Stimulated activated CD4-positive, alpha-beta T cell treated with anti-CD3 and anti-CD28 coated beads, Interleukin-4, amount 100 ng/mL, for 1 hour (primary cell): ENCODE measurements at places on chromosomes 4 and X.
A peak's percentile ranks its signal among the peaks of the same experiment; 100 is the strongest.

DNA sequence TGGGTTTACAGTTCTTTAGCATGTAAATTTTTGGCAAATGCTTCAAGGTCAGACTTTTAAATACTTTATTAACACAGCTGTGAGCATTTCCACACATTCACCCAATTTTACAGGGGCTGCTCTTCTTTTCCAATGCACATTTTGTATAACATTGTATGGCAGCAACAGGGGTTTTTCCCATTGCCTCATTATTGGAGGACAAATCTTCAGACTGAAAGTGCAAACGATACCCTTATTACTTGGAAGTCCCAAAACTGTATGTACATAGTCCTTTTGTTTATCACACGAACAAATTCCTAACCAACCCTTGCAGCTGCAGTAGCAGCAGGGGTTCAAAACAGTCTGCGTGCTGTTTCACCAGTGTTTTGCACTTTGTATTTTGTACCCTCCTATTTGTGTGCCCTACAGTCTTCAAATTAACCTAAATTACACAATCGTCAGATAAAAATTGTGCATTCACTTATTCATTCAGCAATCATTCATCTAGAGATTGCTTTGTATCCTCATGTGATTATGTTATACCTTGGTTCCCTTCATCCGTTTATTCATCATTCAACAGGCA lies 330.7 kb upstream of the RASGEF1B start:
- DNase-seq: no peak

DNA sequence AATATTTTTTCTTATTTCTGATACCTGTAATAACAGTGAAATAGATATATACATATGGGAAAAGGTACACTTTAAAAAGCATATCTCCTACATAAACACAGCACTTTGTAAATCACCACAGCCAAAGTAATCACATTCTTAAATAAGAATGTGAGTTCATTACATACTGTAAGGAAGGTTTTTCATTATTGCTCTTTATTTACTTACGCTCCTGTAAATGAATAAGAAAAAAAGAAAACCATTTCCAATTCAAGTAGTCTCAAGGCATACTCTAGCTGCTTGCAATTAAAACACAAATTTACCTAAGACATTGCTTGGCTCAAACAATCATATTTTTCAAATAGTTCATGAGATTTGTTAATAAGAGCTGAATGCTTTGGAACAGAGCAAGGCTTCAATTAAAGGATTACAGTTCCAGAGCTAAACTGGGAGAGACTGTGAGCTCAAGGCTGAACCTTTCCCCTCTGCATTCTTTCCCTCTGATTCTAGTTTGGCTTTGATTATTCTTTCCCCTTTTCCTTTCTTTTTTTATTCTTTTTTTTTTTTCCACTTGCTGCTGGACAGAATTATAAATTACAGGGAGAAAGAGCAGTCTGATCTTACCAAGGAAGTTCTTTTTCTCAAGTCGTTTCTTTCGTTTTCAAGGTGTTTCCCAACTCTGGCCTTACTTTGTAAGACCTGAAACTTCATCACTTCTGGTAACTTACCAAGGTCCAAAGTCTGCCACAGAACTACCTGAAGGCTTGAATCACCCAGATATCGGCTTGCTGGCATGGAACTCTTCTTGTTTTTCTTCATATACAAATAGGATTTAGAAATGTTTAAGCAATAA lies 278.3 kb downstream of the INPP4B start:
- DNase-seq: no peak

GRCh38 chrX:115174548-115174947 lies 14.7 kb upstream of the RBMXL3 start:
- DNase-seq: no peak

GRCh38 chrX:20205927-20206708 lies 60.6 kb downstream of the RPS6KA3 start:
- no peak for DNase-seq

DNA sequence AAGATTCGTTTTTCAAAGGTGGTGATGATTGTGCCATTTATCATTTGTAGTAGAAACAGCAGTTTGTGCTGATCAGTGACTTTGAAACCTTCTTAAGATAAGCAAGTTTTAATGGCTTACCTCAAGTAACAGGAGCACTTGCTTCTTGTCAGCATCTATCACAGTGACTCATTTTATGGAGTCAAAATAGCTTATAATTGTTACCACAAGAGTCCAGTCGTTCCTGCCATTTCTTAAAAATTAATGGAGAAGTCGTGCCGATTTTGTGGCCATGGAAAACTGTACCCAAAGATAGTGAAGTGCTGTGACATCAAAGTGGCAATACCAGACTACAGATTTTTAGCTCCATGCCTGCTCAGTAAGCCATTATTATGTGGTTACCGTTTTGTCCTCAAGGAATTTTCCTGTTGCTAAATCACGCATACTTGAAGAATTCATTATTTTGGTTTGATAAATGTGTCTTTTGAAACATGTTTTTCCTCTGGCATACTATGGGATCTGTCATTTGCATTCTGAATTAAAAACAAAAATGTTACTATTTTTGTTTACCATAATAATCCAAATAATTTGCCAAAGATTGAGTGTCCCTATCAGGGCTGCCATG lies 129.9 kb downstream of the CBR4 start:
- DNase-seq: no peak

- DNase-seq: peak; percentile 69
These were observed at the start of gene MAP7D3 for GRCh38 chrX:136251041-136251991. Gene MAP7D3, minus strand, starts transcription at chrX:136251400. Its CDS starts 42 bp downstream, at chrX:136251358.

GRCh38 chr4:48149827-48150370 lies 15.8 kb upstream of the TXK start:
- DNase-seq: no peak

DNA sequence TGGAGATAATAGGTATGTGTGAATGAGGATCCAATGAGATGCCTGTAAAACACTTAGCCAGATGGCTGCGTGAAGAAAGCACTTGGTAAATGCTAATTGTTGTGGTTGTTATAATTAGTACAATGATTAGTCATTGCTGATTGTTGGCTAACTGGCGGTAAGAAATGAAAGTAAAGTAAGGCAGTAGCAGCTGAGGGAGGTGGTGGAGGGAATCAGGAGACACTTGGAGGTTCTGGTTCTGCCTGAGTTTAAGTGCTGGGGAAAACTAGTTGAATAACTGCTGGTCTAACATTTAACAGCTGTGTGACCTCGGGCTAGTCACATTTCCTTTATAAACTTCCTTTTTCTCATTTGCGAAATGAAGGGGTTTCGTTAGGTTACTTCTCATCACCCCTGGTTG lies 30.9 kb downstream of the CD38 start:
- no peak for DNase-seq

GRCh38 chr4:187362937-187363857 lies 632.4 kb upstream of the ZFP42 start:
- DNase-seq: no peak

DNA sequence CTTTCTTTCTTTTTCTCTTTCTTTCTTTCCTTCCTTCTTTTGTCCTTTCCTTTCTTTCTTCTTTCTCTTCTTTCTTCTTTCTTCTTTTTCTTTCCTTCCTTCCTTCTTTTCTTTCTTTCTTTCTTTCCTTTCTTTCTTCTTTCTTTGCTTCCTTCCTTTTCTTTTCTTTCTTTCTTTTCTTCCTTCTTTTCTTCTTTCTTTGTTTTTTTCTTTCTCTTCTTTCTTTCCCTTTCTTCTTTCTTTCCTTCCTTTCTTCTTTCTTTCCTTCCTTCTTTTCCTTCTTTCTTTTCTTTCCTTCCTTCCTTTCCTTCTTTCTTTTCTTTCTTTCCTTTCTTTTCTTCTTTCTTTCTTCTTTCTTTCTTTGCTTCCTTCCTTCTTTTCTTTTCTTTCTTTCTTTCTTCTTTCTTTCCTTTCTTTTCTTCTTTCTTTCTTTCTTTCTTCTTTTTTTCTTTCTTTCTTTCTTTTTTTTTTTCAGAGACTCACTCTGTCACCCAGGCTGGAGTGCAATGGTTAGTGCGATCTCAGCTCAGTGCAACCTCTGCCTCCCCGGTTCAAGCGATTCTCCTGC lies 18.5 kb downstream of the TMEM187 start:
- DNase-seq: no peak

DNA sequence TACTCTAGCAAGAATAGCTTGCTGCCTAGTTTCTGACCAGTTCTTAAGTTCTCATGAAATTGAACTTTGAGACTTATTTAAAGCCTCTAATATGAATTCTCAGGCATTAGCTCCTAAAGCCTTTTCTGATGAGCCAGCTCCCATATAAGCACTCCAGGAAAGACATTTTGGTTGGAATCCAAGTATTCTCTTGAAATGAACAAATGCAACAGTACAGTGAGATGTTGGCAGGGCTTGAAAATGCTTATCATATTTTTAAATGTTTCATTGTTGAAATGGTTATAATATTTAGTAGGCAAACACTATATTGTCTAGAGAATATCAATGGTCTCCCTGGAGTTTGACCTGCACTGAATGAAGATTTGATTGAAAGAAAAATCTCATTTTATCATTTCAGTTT lies 240.3 kb downstream of the ANK2 start:
- no peak for DNase-seq

GRCh38 chr4:91598696-91599095 lies 705.1 kb upstream of the GRID2 start:
- DNase-seq: no peak

- DNase-seq: no peak
These were observed 383.3 kb downstream of the SMARCA1 start for GRCh38 chrX:129139837-129140598.

DNA sequence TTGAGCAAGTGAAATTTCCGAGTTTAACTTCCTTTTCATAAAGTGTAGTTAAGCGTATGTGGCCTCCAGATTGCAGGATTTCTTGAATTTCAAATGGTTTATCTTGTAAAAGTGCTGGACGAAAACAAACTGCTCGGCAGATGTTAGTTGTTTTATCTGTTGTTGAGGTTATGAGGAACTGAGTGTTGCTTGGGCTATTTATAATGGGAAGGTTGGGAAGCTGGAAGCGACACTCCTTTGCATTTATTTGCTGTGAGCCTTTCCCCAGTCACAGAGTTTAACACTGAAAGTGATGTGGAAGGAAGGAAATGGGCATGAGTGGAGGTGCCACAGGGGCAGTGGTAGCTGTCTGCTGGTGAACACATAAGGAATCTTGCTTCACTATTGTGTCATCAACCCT lies 284.9 kb downstream of the PCDH7 start:
- DNase-seq: no peak

- no peak for DNase-seq
These were observed 3.8 kb downstream of the NAT8L start for GRCh38 chr4:2062808-2063524.

DNA sequence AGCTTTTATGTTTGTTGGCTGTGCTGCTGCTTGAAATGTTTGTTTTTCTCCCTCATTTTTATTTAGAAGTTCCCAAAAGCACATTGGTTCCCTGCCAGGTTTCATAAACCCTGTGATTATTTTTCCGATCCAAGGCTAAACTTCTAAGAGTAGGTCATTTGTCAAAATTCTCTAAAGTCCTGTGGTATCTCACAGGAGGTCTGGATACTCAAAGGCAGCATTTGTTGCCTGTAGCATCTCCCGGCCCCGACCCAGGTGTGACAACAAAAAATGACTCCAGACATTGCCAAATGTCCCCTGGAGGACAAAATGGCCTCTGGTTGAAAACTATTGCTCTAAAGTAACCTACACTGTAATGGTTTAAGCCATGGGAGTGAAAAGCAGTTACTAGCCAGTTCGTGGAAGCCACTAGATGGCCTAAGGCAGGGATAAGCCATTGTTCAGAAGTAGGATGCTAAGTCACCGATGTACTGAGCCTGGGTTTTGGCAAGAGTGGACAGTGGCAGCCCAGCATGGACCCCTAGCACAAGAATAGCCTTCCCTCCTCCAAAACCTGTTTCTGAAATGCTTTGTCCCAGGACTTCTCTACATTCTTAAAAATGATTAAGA lies 256.1 kb downstream of the THOC2 start:
- no peak for DNase-seq

DNA sequence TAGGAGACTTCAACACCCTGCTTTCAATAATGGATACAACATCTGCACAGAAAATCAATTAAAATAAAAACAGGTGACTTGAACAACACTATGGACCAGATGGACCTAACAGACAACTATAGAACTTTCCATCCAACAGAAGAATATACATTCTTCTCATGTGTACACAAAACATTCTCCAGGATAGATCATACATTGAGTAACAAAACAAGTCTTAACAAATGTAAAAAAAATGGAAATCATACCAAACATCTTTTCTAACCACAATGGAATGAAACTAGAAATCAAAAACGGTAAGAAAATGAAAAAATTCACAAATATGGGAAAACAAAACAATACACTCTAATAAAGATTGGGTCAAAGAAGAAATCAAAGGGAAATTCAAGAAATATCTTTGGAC lies 24.7 kb downstream of the CYP2U1 start:
- no peak for DNase-seq

- no peak for DNase-seq
These were observed 61.0 kb downstream of the STX18 start for GRCh38 chr4:4480685-4481398.

DNA sequence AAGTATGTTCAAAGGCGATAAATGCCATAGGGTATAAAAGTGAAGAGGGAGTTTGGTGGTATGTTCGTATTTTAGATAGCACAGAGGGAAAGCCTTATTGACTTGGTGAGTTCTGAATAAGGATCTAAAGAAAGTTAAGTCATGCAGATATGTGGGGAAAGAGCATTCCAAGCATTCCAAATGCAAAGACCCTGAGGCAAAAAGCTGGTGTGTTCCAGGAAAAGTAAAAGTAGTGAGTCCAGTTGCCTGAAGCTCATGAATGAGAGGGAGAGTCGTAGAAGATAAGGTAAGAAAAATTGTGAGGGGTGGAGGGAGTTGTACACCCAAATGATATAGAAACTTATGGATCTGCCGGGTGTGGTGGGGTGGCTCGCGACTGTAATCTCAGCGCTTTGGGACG lies 426.7 kb downstream of the RPA4 start:
- DNase-seq: no peak

DNA sequence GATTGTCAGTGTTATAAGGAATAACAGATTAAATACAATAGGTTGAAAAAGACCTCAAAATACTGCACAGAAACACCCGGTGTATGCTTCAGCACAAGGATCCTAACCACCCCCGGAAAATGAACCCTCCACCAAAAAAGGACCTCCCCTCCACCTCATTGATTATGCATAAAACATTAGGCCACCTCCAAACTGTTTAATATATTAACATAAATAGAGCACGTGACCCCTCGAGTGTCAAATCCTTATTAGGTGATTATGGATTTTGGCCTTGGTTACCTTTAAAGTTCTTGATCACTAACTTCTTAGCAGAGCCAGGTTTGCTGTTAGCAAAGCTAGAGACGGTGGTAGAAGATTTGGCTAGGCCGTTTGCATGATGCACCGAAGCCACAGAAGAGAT lies 958 bp downstream of the CUL4B start:
- DNase-seq: no peak

- DNase-seq: no peak
These were observed 16.7 kb downstream of the DGKQ start for GRCh38 chr4:956531-957230.

DNA sequence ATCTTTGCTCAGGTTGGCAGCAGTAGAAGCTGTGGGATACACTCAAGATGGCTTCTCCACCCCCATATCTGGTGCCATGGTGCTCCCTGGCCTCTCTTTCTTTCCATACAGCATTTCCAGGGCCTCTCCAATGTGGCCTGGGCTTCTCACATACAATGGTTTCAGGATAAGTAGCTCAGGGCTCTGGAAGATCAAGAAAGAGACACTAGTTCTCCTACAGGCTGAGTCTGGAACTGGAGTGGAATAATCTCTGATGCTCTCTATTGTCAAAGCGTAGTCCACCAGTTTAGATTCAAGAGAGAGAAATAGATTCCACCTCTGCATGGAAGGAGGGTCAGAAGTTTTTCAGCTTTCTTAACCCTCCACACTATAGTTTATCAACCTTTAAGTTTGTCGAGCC lies 138.2 kb upstream of the AADAT start:
- no peak for DNase-seq

GRCh38 chr4:113122066-113122465 lies 72.6 kb downstream of the ANK2 start:
- no peak for DNase-seq

- no peak for DNase-seq
These were observed 278.7 kb downstream of the RCHY1 start for GRCh38 chr4:75235359-75235951.
